ENCODE measurements at places on chromosomes 16 and 17.

- DNase-seq: no peak
Observed at GRCh38 chr16:89384282-89384681, 106.1 kb downstream of the ANKRD11 start.

DNA sequence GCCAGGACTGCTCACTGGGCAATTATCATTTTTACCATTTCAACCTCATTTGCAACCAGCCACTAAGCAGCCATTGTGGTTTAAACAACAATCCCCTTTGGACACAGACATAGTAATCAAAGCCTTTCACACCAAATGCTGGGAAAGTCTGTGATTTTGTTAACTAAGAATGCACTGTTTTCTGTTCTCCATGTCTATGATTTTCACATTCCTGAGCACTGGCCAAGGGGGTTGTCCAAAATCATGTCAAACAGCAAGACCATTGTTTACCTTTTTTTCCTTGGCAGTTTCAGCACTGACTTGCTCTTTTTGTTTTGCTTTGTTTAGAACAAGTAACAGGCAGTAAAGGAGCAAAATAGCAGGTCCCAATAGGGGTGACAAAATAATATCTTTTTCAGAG lies 106.3 kb upstream of the SIAH1 start:
- DNase-seq: no peak

DNA sequence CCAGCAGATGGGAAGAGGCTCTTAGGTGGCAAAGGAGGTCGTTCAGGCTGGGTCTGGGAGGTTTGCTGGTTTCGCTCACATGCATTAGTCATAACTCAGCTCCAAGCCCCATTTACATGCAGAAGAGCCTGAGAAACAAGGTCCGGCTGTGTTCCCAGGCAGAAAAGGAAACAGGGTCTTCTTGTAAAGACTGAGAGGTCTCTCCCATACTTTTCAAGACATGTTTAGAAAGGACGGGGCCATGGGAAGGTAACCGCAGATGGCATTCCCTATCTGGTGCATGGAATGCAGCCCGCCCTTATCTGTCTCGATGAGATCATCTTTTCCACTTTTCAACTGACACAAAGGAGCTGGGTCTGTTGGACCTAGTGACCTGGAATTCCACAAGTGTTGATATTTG lies 389.0 kb upstream of the CDH11 start:
- DNase-seq: no peak

GRCh38 chr17:79930062-79930876 lies 91.0 kb upstream of the CBX4 start:
- no peak for DNase-seq

- no peak for DNase-seq
Observed at GRCh38 chr17:62096401-62096670, 31.3 kb upstream of the MED13 start.

DNA sequence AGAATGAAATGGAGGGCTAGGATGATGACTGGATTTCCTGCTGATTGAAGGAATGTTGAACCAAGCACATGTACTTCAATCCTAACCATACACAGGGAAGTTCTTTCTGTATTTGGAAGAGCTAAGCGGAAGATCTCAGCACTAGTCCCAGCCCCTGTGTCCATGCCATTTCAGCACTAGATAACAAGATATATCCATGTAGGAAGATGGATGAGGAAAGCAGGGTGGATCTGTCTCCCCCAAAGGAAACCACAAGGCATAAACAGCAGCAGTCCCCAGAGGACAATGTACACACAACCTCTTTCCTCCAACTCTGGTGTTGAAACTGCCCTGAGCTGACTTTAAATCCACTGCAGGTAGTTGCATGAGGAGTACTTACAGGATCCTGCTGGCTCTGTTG lies 75.1 kb downstream of the GRIN2A start:
- DNase-seq: no peak

- DNase-seq: no peak
Observed at GRCh38 chr17:5980941-5981340, 89.2 kb upstream of the WSCD1 start.

GRCh38 chr17:30894236-30894635 lies 11.8 kb downstream of the TEFM start:
- DNase-seq: no peak

GRCh38 chr17:47615766-47616424 lies 33.8 kb upstream of the KPNB1 start:
- DNase-seq: no peak

DNA sequence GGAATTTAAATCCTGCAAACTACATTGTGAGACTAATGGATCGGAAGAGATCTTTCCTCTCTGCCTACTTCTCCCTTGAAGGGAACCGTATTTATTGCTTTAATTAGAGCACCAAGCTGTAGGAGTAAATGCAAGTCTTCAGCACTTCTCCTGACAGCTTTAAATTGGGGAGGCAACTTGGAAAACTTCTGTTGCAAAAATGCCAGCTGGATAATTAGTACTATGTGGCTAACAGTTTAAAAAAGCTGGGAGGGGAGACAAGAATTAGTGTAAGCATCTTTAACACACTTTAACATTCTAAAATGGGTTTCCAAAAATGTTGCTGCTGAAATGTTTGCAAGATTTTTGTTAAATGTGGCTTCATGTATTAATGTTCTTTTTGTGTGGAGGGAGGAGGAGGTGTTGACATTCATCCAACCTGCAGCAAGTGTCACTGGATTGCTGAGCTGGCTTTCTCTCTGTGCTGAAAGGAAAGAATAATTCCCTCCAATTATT lies 108.5 kb downstream of the PCTP start:
- DNase-seq: no peak

GRCh38 chr17:50150354-50151040 lies at the start of gene PPP1R9B:
Gene PPP1R9B (minus strand): TSS chr17:50150677. CDS start chr17:50150513, 164 bp downstream.
- no peak for DNase-seq

DNA sequence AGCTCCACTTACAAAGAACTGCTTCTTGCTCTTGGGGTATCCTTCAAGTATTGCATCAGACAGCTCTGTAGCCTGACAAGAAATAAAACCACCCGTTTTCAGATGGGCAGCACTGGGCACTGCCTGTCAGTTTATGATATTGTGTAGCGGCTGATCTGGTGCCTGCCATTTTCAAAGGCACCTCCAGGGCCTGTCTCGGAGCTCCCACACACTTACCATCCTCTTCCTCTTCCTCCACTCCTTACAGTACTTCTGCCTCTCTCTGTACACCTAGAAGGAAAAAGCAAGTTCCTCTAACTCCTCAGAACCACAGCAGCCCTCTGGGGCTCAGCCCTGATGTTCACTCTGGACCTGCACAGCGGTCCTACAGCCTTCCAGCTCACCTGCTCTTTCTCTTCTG lies 4.4 kb downstream of the PSMC3IP start:
- DNase-seq: no peak

- no peak for DNase-seq
Observed at GRCh38 chr17:75428543-75429469, 23.3 kb upstream of the GRB2 start.

GRCh38 chr17:64278614-64279013 lies 15.6 kb upstream of the TEX2 start:
- no peak for DNase-seq

DNA sequence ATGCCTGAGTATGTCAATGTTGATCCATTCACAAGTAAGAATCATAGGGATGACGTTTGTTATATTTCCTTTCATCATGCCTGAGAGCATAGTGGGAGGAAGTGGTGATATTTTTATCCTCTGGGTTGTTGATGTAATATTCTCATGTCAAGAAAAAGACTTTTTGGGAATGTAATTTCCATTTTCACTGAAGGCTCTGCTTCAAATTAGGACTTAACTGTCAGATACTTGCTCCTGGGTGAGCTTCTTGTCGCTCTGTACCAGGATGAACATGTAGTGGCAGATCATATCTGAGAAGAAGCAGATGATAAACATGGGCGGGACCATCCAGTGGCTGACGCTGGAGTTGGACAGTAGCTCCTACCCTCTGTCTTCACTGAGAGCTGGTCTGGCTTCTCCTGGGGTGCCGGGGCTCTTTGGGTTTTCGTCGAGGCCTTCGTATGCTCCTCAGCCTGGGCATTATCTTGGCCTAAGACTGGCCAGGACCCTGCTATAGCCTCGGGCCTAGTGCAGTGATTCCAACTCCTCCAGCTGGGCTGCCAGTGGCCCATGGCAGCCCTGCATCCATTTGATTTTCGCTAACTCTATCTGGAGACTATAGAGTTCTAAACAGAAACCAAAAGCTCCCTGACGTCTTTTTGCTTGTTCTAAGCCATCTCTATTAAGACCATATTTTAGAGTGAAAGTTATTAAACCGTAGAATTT lies 19.7 kb downstream of the CYB5B start:
- DNase-seq: no peak

GRCh38 chr17:45722161-45722560 lies 62.0 kb upstream of the CRHR1 start:
- DNase-seq: no peak

DNA sequence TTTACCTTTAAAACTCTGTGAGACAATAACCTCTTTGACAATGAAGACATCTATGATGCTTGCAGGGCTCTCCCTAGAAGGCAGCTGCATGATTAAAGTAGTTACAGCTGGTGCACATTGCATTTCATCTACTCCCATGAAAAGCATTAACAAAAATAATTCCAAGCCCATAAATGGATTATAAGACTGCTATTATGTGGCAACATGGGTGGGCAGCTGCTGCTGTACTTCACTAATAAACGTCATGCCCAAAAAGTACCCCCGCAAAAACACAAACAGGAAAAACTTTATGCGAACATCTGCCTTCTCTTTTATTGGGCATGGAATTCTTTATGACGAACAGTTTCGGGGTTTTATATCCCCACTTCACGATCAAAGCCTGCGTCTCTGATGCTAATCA lies 224.9 kb downstream of the CA10 start:
- no peak for DNase-seq

DNA sequence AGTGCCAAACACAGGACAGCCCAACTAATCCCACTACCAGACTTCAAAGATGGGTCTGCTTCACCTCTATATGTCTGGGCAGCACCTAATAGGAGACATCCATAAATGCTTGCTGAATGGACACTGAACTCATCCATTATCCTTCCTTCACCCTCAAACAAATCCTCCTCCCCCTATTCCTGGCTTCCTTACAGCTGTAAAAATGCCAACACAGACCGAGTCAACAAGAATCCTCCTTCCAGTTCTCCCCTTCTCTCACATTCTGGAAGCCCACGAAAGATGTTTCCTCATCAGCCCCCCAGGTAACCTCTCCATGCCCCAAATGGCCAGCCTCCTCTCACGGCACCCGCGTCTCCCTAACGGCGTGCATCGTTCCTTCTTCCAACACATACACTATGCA lies 12.3 kb downstream of the PELP1 start:
- no peak for DNase-seq

GRCh38 chr16:20399185-20399584 lies 5.4 kb downstream of the PDILT start:
- DNase-seq: no peak

DNA sequence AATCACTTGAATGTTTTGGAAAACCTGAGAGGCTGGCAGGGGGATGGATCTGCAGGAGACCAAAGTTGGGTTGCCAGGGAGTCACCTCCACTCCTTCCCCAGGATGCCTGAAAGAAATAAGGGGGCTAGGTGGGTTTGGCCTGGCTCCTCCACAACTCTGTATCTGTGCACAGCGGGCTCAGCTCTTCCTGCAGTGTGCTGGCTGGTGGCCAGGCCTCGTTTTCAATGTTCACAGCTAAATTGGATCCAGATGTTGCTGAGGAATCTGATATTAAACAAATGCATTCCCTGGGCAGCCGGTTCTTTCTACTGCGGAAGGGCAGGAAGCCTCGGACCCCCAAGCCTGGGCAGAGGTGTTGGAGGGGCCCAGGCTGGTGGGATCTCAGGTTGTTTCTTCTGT lies 106.2 kb downstream of the N4BP1 start:
- DNase-seq: no peak
